ENCODE measurements at places on chromosomes 13 and 19. TPM values are rescaled to one million over a fixed set of nuclear protein-coding genes. Genes with fewer than 3 reads are reported as not detected.

TPTE2 gene
- not detected for total RNA-seq

CEACAM4 gene
- not detected for total RNA-seq

COMMD6 gene
- total RNA-seq: 60.3 TPM

STXBP2 gene
- total RNA-seq: 18.5 TPM

CIRBP gene
- 177 TPM for total RNA-seq

SYCN gene
- total RNA-seq: not detected

MAG gene
- not detected for total RNA-seq

PHF11 gene
- total RNA-seq: 14.9 TPM

AMER2 gene
- total RNA-seq: not detected

CPT1C gene
- 18.7 TPM for total RNA-seq
